ENCODE measurements at places on chromosomes 3 and 15.

- no peak for DNase-seq
Measured at GRCh38 chr15:49242820-49243219, 72.8 kb downstream of the GALK2 start.

GRCh38 chr3:29153811-29154210 lies 127.1 kb upstream of the RBMS3 start:
- DNase-seq = peak; percentile 32

DNA sequence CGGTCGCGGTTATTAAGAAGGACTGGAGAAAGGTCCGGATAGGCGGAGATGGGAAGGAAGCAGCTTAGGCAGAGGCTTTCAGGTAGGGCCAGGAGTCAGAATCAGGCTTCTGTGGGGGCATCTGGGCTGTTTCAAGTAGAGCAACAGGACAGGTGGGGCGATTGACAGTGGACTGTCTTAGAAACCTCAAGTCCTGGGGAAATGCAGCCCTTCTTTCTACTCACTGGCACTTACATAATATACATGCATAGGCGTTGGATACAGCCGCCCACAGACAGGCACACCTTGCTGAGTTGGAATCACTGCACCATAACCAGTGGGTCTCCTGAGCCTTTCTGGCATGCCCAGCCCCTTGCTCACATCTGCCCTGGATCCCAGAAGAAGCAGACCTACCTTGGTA lies 730 bp downstream of the MYD88 start:
- no peak for DNase-seq

GRCh38 chr15:88341006-88341405 lies 84.5 kb upstream of the NTRK3 start:
- DNase-seq = no peak

GRCh38 chr3:20490996-20491395 lies 305.0 kb upstream of the SGO1 start:
- DNase-seq = no peak

DNA sequence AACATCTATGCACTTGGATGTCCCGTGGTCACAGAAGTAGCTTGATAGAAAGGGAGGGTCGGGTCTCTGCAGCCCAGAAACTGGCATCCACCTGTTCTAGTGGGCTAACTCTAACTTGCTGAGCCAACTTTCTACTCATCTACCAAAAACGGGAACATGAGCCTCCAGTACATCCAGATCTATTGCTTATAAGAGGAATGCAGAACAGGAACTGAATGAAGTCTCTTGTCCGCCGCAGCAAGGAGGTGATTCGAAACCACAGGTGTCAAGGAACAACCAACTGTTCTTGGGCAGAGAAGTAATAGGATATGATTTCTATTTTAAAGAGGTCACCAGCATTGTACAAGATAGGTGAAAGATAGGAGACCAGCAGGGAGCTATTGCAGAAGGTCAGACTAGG lies 17.9 kb downstream of the TERC start:
- DNase-seq = no peak
